ENCODE measurements at places on chromosomes 4 and X.

DNA sequence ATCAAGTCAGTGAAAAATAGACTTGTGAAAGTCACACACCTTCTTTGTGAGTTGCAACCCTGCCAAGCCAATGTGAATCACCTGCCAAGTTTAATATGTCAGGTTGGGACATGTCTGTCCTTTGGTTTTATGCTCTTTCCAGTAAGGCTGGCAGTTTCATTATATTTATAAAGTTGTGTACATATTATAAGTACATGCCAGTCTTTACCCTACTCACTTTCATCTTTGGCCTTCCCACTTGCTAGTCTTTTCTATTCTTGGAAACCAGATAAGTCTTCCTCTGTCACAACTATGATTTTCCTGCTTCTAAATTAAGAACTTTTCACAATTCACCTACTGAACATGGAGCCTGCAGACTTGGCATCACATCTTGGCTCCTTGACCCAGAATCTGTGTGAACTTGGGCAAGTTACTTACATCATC, 680.7 kb upstream of the BOD1L1 start:
- DNase-seq: no peak

GRCh38 chrX:138777230-138777629, 65.7 kb upstream of the FGF13 start:
- DNase-seq: no peak

DNA sequence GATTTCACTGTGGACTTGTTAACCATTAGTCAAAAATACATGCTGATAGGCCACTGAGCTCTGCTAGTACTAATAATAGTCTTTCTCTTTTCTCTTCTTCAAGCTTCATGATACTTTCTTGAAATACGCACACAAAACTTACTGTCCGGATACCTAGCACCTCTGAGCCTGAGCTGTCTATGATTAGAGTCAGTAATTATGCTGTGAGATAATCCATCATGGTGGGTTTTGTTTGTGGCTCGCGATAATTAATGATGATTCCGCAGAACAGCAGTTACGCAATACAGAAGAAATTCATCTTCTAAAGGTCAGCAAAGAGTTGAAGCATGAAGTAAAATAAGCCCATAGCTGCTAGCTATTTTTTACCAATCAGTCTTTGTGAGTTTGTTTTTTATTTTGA, 511.5 kb upstream of the GALNT7 start:
- no peak for DNase-seq

GRCh38 chr4:120431180-120431579, 364.5 kb upstream of the MAD2L1 start:
- DNase-seq: no peak

GRCh38 chr4:55297346-55297745, 48.7 kb upstream of the SRD5A3 start:
- DNase-seq: no peak

GRCh38 chrX:26037367-26037766, 100.8 kb upstream of the MAGEB18 start:
- DNase-seq: no peak

DNA sequence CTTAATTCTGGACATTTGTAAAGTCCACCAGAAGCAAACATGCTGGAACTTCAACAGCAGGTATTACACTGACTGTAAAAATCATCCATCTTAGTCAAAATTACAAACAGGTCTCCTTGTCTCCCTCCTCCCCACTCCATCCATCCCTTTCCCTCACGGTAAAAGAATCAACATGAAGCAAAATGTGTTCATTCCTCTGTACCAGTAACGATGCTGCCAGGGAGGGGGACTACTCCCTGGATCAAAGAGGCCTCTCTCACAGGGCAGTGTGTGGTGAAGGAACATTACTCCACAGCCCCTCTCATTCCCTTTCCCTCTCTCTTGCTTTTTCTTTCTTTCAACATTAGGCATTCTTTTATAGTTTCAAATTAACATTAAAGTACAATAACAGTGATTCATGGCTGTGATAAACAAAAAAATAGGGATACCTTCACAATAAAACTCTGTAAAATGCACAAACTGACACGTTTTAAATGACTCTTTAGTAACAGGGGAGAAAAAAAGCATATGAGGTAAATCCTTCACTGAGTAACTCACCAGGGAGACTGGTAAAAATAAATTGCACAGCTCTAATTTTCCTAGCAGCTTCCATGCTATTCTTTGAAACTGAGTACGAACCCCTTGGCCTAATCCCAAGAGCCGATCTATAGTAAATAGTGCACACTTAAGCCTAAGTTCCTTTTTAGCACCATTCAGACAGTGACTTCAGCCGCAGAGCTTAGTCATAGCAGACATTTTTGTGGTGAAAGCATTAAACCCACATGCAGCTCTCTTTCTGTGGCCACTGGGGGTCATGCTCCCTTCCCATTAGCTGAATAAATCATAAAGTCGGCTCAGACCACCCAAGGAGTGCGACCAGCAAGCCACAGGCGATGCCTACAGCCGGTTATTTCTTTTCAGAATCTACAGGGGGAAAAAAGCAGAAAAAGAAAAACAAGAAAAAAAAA, 215.6 kb upstream of the GYPA start:
- peak; percentile 12 for DNase-seq

GRCh38 chr4:80913381-80913780, 117.1 kb upstream of the BMP3 start:
- DNase-seq: no peak

DNA sequence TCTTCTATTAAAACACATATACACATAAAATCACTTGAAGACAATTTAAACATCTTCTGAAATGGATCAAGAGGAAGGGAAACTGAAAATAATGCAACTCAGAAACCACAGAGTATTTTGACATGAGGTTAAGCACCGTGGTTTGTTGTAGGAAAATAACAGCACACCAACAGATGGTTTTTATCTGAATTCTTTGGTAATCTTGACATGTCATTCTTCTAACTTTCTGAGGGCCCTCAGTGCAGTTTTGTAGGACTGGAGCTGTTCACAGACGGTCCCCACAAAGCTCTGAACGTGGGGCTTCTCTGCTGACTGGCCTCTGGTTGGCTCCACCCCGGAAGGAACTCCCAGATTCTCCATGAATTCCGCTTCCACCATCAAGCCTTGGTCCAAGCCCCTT, 16.0 kb upstream of the TLR8 start:
- DNase-seq: no peak

DNA sequence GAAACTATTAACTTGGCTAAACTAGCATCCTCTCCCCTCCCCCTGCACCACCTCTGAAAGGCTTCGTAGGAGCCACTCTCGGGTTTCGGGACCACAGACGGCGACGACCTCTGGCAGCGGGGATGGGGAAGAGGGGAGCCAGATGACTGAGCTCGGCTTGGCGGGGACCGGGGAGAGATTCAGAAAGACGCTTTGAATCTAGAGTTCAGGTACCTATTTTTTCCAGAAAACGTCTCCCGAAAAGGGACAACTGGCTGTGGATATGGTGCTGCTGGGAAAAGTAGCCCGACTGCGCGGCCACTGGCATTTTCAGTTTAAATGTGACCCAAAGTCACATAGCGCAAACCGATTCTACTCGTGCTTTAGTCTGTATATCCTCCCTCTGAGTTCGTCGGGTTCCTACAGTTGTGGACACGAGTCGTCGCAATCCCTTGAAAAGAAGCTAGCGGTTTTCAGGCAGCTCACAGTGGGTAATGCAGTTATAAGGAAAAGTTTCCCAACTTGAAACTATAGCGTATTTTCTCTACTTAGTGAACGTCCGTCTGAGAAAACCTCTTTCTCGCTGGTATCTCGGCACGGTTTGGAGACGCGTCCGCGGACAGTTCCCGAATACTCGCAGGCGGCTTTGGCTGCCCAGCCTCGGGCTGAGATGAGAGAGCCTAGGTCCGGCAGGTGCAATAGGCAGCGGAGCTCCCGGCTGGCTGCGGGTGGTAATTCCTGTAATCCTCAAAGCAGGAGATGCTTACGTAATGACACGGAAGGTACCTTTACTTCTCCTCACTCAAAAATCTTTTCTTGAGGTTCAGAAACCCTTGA, 1.3 kb downstream of the PARM1 start:
- DNase-seq: no peak

DNA sequence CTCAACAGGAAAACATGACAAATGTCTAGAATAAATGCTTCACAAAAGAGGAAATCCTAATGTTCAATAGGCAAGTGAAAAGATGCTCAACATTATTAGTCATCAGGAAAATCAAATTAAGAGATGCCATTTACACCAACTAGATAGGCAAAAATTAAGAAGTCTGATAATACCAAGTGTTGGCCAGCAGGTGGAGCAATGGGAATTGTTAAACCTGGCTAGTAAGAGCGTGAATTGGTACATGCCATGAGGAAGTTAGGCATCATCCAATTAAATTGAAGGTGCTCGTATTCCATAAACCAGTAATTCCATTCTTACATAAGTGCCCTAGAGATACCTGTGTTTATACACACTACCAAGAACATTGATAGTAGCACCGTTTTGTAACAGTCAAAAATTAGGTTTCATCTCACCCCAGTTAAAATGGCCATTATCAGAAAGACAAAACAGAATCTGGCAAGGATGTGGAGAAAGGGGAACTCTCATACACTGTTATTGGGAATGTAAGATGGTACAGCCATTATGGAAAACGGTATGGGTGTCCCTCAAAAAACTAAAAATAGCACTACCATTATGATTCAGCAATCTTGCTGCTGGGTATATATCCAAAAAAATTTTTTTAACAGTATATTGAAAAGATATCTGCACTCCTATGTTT, 14.0 kb upstream of the ZCCHC18 start:
- no peak for DNase-seq

GRCh38 chrX:37638047-37638446, 47.5 kb upstream of the XK start:
- no peak for DNase-seq

DNA sequence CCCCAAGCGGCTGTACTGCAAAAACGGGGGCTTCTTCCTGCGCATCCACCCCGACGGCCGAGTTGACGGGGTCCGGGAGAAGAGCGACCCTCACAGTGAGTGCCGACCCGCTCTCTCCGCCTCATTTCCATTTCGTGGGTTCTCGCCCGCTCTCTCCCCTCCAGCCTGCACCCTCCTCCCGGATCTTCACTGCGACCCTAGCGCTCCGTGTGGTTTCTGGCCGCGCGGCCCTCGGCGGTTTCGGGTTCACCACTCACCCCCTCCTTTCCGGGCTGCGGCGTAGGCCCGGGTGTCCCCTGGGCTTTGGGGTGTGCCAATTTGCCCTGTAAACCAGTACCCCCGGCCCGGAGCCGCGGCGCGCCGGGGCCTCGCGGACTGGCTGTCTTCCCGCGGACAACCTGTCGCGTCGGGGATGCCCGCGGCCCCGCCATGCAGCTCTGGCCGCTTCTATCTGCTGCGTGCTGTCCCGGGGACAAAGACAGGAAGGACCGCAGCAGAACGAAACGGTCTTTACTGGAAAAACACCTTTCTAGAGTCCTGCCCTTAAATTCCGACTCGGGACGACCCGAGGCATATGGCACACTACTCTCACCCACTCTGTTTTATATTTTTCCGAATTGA, 737 bp downstream of the FGF2 start:
- peak; percentile 51 for DNase-seq

GRCh38 chr4:145755802-145756201, 75.9 kb downstream of the C4orf51 start:
- DNase-seq: no peak

DNA sequence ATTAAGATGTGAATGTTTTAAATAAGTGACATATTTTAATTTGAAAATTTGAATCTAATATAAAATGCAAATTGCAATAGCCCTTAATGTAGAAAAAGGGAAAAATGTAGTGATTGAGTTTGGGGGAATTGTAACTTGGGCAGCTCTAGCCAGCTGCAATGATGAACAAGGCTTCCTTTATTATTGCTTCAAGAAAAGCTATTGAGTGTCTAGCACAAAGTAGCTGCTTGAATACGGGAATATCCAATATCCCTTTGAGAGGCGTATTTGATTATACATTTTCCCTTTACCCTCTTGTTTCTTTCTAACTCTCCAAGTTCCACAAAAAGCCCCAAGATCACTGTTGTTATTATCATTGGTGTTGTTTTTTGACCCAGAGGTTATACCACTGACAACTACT, 21.8 kb downstream of the IL1RAPL1 start:
- DNase-seq: no peak

DNA sequence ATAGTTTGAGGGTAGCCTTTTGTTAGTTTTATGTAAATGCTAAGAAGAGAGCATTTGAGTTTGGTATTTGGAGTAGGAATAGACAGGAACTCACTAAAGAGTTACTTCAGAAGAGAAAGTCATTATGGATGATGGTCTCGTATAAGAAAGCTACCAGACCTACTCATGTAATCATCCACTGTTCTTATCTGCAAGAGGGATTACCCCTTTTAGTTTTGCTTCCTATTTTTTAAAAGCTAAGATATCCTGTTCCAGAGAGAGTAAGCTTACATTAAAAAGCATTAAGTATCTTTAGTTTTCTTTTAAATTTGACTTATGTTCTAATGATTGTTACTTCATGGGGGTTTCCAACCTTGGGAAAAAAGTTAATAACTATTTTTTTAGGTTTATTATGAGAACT, 12.5 kb upstream of the ART3 start:
- no peak for DNase-seq

DNA sequence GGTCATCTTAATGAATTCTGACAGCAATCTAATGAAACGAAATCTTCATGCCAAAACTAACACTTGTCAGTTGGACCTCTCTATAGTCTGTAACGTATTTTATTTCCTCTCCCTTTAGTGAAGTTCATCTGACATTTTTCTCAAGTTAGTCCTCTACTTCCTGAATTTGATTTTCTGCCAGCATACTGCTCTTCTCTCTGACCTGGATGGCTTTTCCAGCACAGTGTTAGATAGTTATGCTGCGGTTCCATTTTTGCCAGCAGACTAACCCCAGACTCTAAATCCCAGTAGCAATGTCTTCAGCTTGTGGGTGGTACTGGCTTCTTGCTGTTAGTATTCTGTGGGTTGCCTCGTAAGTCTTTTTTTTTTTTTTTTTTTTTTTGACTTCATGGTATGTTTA, 146.7 kb upstream of the VEGFC start:
- DNase-seq: no peak

- no peak for DNase-seq
These were observed 75.9 kb downstream of the LIMCH1 start for GRCh38 chr4:41613821-41614220.
